ENCODE measurements at places on chromosomes 2 and 18.

DNA sequence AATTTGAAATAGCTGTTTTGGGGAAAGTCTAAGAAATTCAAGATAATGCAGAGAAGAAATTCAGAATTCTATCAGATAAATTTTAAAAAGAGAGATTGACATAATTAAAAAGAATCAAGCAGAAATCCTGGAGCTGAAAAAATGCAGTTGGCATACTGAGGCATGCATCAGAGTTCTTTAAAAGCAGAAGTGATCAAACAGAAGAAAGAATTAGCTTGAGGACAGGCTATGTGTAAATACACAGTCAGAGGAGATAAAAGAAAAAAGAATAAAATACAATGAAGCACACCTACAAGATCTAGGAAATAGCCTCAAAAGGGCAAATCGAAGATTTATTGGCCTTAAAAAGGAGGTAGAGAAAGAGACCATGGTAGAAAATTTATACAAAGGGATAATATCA, 57.1 kb downstream of the CYTIP start:
- no peak for DNase-seq

- no peak for DNase-seq
These were observed 47.8 kb upstream of the DAPL1 start for GRCh38 chr2:158747281-158747680.

DNA sequence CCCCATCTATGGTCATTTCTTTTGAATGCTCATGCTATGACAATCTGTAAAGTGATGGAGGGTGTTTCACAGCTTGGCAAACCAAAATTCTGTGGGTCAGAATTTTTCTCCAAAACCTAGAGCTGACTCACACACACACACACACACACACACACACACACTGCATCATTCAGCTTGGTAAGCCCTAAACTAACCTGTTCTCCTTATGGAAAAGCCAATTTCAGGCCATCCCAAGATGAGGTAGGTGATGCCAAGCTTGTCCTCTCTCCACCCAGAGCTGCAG, 45.0 kb upstream of the NRP2 start:
- DNase-seq: no peak

- no peak for DNase-seq
These were observed 104.9 kb upstream of the MGAT5 start for GRCh38 chr2:134148843-134149472.

DNA sequence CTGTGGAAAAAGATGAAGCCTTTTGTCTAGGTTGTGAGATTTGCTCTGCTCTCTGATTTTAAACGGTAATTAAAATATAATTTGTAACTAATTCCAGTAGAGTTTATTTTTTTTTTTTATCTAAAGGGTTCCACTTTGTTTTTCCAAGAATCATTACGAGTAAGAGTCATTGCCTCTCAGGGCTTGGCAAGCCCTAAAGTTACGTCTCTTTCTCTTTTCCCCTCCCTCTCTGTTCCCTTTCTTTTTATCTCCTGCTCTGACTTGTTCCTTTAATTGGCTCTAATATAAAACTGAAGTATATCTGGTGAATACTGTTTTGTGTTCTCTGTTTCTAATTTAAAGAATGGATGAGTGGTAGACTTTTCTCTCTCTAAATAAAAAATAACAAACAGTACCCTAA, 75.8 kb downstream of the CALCRL start:
- no peak for DNase-seq

- no peak for DNase-seq
These were observed 119.6 kb upstream of the ITGA6 start for GRCh38 chr2:172307800-172308199.

DNA sequence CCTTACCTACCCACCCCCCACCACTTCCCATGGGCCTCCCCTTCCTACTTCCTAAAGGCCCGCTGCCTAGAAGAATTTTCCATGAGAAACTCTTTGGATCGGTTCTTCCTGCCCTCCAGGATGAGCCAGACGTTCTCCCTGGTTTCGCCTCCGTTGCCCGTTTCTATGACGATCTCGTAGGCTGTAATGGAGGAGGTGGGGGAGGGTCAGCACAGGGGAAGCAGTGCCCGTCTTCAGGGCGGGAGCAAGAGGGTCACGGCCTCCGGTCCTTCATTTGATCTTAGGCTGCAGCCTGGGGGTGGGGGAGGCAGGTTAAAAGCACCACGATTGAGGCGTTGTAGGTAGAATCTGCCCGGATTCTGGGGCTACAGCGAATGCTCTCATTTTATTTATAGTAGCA, 172.0 kb downstream of the LOXHD1 start:
- DNase-seq: no peak

DNA sequence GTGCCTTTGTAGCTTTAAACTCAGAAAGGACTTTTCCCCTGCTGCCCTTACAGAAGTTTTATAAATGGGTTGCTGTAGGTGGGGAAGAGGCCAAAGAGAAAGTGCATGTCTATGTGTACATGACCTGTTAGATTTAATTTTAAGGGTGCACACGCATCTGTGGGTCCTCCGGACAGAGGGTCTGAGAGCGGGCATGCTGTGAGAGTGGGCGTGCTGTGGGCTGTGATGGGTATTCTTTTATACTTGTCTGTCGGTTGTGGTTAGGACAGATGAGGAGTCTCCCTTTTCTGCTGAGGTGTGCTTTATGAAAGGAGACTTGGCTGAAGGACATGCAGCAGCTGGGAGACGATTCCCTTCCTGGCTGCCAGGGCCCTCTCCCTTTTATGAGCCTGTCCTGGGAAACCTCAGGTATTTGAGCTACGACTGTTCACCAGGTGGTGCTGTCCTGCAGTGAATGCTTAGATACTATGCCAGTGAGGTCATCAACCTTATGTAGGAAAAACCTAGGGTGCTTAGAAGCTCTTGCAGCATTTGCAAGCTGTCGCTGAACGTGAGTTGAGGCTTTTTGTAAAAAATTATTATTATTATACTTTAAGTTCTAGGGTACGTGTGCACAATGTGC, 67.5 kb downstream of the TANC1 start:
- no peak for DNase-seq

GRCh38 chr2:29189052-29189451, 73.8 kb downstream of the CLIP4 start:
- DNase-seq: no peak

GRCh38 chr2:191910518-191910917, 63.6 kb upstream of the CAVIN2 start:
- no peak for DNase-seq

GRCh38 chr2:203858176-203858575, 9.4 kb upstream of the CTLA4 start:
- peak; percentile 74 for DNase-seq

DNA sequence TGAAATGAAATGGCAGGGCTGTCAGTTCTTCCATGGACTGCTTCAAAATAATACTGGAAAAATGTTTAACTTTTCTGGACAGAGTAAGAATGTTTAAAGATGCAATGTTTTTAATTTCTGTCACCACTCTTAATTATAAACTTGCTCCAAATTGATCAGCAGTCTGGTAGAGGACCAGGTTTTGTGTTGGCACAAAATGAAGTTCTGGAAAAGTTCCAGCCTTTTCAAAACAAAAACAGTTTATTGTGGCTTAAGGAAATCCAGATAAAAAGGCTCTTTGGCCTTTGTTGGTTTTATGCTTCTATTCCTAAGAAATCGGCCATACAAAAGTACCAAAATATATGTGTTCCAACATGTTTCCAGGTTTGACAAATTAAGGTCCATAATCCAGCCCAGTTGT, 48.8 kb downstream of the PTRHD1 start:
- DNase-seq: no peak

- DNase-seq: no peak
These were observed 36.3 kb downstream of the PREPL start for GRCh38 chr2:44324971-44325426.

DNA sequence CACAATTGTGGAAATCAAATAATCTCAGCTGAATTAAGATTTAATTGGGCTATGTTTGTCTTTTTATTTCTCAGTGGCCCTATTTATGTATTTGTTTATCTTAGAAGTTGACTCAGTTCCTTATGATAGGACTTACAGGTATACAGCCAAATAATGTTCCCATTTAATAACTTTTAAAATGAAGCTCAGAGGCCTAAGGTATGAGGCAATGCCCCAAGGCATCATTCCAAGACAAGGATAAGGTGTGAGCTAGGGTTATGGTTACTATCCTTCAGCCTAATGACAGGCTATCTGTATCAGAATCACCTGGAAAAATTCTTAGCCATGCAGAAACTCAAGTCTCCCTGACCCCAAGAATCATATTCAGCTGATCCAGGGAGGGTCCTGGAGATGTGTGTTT, 7.4 kb upstream of the NRBP1 start:
- no peak for DNase-seq

DNA sequence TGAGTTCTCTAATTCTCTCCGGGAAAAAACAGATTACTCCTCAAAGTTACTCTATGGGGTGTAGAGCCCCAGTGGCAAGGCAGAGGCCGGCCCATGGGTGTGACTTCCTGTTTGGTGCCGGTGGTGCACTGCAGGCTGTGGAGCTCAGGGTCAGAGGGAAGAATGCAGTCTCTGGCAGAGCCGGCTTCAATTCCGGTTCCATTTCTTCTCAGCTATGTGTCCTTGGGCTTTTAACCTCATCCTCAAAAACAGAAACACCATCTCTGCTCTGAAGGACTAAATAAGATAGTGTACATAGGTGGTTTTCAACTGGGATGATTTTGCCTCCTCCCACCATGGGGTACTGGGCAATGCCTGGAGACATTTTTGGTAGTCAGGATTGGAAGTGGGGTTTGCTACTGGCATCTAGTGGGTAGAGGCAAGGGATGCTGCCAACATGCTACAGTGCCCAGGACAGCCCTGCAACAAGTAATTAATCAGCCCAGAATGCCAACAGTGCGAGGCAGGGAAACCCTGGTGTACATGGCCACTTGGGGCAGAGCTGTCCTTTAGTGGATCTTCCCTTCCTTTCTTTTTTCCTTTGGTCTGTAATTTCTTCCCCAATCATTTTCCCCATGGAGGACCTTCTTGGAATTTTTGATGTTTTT, 81.2 kb downstream of the INSIG2 start:
- peak; percentile 66 for DNase-seq

DNA sequence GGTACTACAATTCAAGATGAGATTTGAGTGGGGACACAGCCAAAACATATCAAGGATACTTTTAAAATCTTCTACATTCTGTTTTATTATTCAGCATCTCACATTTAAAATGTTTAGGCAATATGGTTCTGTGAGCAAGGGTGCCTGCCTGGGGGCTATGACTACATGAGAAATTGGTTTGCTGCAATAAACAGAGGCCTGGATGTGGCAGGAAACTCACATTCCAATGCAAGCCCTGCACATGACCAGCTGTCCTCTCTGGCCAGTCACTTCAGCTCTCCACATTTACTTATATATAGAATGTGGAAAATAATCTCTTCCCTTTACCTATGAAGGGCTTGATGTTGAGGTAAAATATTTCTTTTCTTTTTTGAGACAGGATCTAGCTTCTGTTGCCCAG, 193.4 kb downstream of the LRRTM1 start:
- DNase-seq: no peak

DNA sequence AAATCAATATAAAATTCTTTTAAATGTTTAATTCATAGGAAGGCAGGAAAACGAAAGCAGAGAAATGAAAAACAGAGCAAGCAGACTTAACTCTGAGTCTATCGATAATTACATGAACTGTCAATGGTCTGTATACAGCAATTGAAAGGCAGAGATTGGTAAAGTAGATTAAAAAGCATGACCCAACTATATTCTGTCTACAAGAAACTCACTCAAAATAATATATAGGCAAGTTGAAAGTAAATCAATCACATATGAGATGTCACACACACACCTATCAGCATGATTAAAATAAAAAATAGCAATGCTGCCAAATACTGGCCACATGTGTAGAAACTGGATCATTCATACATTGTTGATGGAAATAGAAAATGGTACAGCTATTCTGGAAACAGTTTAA, 136.4 kb upstream of the CYP1B1 start:
- DNase-seq: no peak

GRCh38 chr2:43429369-43429768, 166.5 kb downstream of the THADA start:
- DNase-seq: no peak

GRCh38 chr2:18514526-18515461, 45.7 kb downstream of the RDH14 start:
- no peak for DNase-seq

- DNase-seq: no peak
These were observed 177.9 kb downstream of the CYRIA start for GRCh38 chr2:16487686-16488085.

GRCh38 chr2:186554850-186555671, 34.8 kb upstream of the ITGAV start:
- DNase-seq: no peak

Measured in activated effector memory CD4-positive, alpha-beta T cell treated with anti-CD3 and anti-CD28 coated beads, Interleukin-2, amount 50 U/mL, for 16 hours (primary cell).